Activated CD4-positive, alpha-beta T cell treated with anti-CD3 and anti-CD28 coated beads for 36 hours (primary cell): ENCODE measurements at places on chromosomes 16 and 17. TPM values are rescaled to one million over a fixed set of nuclear protein-coding genes. Genes with fewer than 3 reads are reported as not detected.

DNA sequence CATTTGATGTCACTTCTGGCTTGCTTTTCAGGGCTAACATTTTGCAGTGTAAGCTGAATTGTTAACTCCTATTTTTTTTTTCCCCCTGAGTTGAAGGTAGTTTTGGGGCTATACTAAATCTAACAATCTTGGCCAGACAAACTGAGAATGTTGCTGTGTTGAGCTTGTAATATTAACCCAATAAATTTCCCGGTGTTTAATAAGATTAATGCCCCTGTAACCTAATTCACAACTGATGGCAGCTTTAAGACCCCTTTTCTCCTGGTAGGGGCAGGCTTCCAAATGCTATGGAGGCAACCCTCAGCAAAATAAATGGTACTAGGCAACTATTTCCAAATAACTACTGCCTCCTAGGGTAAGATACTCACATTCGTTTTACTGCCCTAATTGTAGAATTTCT, 549.6 kb upstream of the KIF2B start:
- no peaks in the 10 kb centered on the region for H3K27me3 ChIP-seq
- H3K4me1 ChIP-seq: no peaks in the 10 kb centered on the region
- no peak overlapping the region for H3K4me3 ChIP-seq
- no peak for DNase-seq

- no peaks in the 10 kb centered on the region for H3K27me3 ChIP-seq
- no peak for DNase-seq
- H3K4me1 ChIP-seq: peaks cover 79% of the 10 kb centered on the region
- peaks cover 37% of the 10 kb centered on the region for H3K36me3 ChIP-seq
- no peak overlapping the region for H3K4me3 ChIP-seq
These were observed 28.6 kb upstream of the PIK3R6 start for GRCh38 chr17:8896087-8896486.

GRCh38 chr17:33039874-33040273, 48.2 kb downstream of the SPACA3 start:
- no peaks in the 10 kb centered on the region for H3K36me3 ChIP-seq
- DNase-seq: no peak
- no peak overlapping the region for H3K4me3 ChIP-seq
- no peak overlapping the region for H3K27ac ChIP-seq
- peaks cover 31% of the 10 kb centered on the region for H3K27me3 ChIP-seq

The KRTAP4-3 gene
- total RNA-seq: not detected

The ZFPM1 gene
- 12.6 TPM for total RNA-seq

The FOXF1 gene
- total RNA-seq: not detected

The MLST8 gene
- total RNA-seq: 61.3 TPM

The GALR2 gene
- 5.9 TPM for total RNA-seq
